8988T (cell line): ENCODE measurements at places on chromosomes 3 and 15.

DNA sequence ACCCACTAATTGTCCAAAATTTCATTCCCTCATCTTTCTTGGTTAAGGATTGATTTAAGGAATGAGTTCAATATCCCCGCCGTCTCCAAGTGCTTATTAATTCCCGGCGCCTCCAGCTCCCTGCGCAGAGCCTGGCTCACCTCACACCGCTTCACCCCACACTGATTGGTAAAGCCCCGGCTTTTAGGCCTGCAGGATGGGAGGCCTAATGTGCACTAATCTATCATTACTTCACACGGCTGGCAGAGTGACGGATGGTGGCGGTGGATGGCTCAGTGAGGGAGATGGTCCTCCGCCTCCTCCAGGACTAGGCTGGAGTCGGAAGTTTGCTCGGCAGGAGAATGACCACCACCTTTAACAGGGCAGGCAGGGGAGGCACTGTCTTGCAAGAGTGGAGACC lies 81.7 kb downstream of the MEGF11 start:
- DNase-seq = no peak

GRCh38 chr3:10505050-10505790 lies at the start of gene ATP2B2:
Gene ATP2B2 (minus strand): TSS chr3:10505586. CDS start chr3:10449543, 56,043 bp downstream.
- no peak for DNase-seq

DNA sequence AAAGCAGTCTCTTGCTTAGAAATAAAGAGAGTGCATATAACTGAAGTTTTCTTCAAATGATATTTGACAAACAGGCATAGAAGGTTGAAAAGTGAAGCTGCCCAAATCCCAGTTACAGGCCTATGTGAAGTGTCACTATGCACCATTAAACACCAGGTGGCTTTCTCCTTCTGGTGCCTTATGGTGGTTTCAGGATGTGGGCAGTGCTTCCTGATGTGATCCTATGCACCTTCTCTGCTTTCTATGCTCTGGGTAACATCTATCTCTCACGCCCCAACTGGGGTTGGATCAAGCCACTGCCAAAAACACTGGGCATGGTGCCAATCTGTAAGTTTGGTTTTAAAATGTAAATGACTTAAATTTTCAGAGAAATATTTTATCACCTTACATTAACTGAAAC lies 744.7 kb downstream of the TUSC7 start:
- no peak for DNase-seq

GRCh38 chr3:55885721-55886120 lies 398.6 kb upstream of the WNT5A start:
- peak; percentile 17 for DNase-seq

DNA sequence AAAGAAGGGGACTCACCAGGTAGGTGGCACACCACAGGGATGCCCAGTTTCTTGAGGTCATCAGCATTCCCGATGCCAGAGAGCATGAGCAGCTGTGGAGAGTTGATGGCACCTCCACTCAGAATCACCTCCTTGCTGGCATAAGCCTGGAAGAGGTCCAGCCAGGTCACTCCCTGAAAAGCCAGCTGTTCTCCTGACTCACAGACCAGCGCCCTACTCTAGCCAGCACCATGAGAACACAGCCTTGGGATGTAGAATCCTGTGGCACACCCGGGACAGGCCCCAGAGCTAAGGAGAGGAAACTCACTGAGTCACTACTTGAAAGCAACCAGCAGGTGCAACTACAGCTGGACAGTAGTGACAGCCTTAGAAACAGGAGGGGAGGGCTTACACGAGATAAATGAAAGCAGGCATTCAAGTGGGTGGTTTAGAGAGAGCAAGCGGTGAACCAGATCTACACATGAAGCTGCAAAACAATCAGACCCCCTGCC lies 24.5 kb downstream of the CHDH start:
- DNase-seq = peak; percentile 5
